ENCODE measurements at places on chromosomes 13 and 19. TPM values are rescaled to one million over a fixed set of nuclear protein-coding genes. Genes with fewer than 3 reads are reported as not detected.

DNA sequence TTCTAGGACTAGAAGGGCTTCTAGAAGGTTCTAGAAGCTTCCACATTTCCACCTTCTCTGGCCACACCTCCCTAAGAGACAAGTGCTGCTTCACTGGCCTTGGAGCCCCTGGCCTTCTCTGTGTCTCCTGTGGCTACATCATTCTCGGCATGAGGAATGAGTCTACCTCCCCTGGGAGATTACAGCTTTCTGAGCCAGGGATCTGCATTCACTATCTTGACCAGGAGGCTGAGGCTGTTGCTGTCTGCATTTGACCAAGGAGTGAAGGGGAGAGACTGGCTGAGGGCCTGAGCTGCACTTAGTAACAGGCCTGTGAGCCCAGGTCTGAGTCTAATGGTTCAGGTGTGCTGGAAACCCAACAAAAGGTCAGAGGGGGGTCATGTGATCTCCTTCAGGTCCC lies 5.3 kb downstream of the CPAMD8 start:
- no peak for DNase-seq

Gene CERS1
- total RNA-seq = 0.45 TPM

Gene SGCG
- total RNA-seq = 0.09 TPM

Gene TEAD2
- total RNA-seq = 29.0 TPM

DNA sequence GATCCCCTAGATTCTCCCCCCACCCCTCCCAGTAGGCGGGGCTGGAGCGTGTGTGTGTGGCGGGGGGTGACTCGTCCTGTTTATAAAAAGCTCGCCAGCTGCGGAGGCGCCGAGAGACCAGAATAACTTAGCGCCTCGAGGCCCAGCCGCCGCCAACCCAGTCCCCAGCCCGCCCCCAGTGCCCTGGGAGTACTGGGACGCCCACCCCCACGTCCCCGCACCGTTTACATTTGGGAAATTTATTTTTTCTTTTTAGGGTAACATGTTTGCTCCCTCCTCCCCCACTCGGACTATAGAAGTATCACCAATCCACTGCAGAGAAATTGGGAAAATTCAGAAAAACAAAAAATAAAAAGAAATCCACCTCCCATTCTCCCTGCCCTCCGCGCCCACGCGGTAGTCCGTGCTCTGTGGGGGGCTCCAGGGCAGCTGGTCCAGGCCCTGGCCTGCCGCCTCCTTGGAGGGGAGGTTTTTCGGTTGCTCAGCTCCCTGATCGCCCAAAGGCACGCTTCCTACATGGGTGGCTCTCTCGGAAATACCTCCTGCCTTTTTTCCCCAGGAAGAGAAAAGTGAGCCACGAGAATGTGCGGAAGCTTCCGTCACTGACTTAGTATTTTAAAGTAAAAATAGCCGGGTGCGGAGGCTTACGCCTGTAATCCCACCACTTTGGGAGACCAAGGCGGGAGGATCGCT lies 1.5 kb upstream of the RAB3A start:
- DNase-seq = peak; percentile 73

DNA sequence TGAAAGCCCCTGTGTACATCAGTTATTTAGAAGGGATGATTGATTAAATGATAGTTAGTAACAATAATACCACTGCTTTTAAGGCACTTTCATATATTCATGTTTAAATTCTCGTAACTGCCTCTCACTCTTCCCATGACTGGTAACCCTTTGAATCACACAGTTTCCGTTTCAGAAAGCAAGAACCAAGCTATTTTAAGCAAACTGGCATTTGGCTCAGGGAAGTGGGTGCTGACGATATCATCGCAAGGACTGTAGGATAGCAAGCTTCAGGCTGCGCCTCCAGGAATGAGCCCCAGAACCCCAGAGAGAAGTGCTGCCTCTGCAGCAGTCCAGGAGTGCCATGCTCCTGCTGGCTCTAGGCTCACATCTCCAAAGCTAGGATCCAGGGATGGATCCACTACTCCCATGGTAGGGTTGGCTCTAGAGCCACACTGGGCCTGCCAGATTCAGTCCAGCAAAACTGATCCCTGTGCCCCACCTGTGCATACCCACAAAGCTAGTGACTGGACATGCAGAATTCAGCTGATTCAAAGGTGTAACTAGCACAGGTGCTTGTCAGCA lies 313.5 kb downstream of the SLC7A1 start:
- DNase-seq = no peak

GRCh38 chr19:45442778-45443461 lies 19.2 kb upstream of the ERCC1 start:
- peak; percentile 79 for DNase-seq

DNA sequence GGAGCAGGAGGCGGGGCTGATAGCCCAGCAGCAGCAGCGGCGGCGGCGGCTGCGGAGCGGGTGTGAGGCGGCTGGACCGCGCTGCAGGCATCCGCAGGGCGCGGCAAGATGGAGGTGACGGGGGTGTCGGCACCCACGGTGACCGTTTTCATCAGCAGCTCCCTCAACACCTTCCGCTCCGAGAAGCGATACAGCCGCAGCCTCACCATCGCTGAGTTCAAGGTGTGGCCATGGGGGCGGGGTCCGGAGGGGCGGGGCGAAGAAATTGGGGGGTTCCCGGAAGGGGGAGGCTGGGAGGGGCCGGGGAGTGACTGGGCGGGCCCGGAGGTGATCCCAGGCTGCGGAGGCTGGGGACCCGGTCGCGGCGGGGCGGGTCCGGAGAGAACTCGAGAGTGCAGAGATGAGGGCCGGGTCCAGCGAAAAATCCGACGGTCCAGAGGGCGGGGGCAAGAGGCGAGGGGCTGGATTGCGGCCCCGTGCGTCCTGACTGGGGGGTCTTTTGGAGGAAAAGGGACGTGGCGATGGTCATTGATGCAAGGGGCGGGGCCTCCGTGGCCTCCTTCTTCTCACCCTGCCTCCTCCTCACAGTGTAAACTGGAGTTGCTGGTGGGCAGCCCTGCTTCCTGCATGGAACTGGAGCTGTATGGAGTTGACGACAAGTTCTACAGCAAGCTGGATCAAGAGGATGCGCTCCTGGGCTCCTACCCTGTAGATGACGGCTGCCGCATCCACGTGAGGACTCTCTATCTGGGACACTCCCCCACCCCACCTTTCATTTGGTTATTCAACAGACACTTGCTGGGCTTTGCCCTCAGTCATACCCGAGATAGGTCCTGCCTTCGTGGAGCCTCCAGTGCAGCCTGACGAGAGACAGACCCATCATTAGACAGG lies at the start of gene TBCB:
Gene TBCB (plus strand): TSS at position 16 of the 891 bp plus-strand sequence. CDS start 93 bp downstream, at position 109.
- DNase-seq = no peak

Gene SYNE4
- total RNA-seq = not detected

Gene LRRC63
- total RNA-seq = not detected

GRCh38 chr13:60645676-60646075 lies 248.7 kb downstream of the TDRD3 start:
- peak; percentile 10 for DNase-seq

All from Daoy (cell line).